ENCODE measurements at places on chromosomes 3 and 15.

DNA sequence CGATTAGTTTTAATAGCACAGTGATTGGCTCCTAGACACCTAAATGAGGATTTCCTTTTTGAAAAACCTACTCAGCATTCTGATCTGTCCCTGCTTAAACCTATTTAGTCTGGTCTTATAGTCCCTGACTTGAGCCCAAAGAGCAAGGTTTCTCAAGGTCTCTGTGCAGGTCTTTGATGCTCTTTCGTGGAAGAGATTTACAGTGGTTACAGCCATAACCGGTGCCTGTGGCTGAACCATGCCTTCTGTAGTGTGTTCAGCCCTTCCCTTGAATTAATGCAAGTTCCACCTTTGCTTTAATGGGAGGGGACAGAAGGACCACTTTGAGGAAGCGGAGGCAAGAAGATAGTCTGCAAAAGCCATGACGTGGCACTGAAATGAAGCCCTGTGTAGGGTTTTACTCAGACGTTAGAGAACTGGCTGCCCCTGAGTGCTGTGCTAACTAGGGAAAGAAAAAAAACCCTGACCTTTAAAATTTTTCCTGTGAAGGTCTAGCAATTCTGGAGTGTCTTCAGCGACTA, 43.0 kb downstream of the ZBTB38 start:
- DNase-seq: no peak

DNA sequence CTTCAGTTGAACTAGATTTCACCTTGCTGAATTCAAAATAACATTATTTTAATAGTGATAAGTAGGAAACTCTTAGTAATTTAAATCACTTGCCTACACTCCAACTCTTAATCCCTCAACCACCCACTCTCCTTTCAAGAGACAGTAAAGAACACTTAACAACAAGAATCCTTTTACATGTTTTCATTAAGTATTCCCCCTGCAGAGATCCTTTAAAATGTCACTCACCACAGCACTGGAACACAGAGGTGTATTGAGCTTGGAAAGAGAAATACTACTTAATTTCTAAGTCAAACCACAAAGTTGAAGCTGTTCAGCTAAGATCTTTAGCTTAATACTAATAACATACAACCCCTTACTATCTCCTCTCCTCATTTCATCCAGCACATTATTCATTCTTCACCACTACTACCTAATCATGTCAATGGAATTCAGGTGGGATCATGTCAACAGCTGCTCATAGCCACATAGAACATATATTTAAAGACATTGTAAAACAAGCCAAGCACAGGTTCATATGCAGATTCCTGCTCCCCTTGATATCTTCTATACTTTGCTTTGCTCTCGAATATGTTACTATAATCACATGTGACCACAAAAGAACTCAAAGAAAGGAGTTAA, 40.5 kb downstream of the IMPG2 start:
- DNase-seq: no peak

- DNase-seq: no peak
These were observed 16.3 kb upstream of the OR5H1 start for GRCh38 chr3:98114264-98114663.

DNA sequence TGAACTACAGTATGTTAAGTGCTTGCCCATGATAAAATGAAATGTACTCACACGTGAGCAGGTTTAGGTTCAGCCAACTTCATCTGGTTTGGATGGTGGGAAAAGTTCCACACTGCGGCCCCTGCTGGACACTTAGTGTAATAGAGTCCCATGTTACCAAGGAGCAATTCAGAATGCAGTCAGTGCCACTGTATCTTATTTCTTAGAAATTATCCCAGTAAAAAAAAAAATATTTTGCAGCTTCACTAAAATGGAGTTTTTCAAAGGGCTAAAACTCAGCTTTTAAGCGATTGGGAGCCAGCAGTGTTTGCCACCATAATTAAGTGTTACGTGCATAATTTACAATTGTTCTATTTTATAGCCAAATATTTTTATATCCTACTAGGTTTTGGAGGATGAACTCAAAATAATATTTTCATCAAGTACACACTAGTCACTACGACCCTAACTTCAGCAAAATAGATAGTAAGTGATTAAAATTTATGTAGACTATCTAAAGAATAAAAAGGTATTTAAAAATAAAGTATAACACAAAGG, 371.7 kb upstream of the GBE1 start:
- DNase-seq: peak; percentile 61

DNA sequence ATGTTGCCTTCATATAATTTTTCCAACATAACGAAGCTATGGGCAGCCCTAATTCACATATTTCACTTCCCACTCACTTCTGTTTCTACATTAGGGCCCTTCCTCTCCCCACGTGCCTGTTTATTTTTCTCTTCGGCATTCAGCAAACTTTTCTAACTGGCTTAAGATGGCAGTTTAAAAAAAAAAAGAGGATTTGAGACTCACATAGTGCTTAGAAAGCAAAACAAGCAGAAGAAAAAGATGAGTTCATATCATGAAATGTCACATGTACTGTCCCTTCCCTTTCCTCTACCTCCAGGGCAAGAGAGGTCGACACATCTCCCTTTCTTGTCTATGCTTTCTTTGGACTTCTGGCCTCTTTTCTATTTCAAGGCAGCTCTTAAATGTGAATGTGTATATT, 30.6 kb downstream of the SLC49A4 start:
- DNase-seq: no peak

- no peak for DNase-seq
These were observed 10.8 kb downstream of the TF start for GRCh38 chr3:133756716-133757694.

- DNase-seq: no peak
These were observed 49.9 kb upstream of the BLM start for GRCh38 chr15:90667073-90667754.

- DNase-seq: no peak
These were observed 244.3 kb upstream of the MCTP2 start for GRCh38 chr15:93987068-93987467.

DNA sequence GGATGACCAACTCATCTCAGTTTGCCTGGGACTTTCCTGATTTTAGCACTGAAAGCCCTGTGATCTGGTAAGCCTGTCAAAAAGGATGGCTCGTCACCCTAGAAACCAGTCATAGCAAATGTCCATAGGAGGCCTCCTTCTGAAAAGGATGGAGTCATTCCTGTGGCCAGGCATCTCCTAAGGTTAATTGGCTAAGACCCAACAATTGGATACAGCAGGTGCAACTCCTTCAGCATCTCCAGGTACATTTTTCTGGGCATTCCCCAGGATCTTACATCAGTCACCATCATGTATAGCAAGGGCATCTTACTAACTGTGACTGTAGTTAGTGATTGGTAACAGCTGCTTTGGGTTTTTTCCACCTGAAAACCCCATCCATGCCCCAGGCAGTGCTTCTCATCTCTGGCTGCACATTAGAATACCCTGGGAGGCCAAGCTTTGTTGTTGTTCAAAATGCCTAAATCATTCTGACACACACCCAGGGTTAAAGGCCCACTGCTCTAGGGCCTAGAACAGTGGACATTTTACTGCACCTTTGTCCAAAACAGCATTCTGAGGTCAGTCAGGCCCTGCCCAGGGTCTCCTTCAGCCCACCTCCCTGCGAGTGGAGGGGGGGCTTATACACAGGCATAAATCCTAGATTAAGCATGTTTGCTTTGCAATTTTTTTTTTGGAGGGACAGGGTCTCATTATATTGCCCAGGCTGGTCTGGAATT, 28.3 kb upstream of the GALNT15 start:
- no peak for DNase-seq

GRCh38 chr3:97950360-97950759, 21.9 kb downstream of the RIOX2 start:
- DNase-seq: no peak

DNA sequence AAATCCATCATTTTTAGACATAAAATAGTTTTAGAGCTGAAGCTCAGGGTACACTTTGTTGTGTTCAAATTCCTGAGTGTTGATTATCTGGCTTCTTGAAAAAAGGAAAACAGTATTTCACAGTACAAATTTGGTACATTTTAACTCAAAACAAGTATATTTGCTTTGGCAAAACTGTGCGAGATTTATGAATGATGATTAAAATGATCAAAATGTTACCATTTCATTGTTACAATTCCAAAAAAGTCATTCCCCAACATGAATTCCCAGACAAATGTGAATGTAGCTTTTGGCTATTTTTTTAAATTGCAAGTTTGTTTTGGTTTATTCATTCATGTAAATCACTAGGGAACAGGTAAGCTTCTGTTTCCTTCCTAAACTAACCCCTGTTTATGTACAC, 347.4 kb upstream of the DCBLD2 start:
- DNase-seq: peak; percentile 34

GRCh38 chr3:76679541-76679940, 360.4 kb upstream of the ROBO2 start:
- no peak for DNase-seq

- DNase-seq: no peak
These were observed 63.5 kb downstream of the EPHB1 start for GRCh38 chr3:134858441-134859035.

GRCh38 chr3:139522421-139522820, 17.1 kb downstream of the RBP1 start:
- DNase-seq: no peak

GRCh38 chr3:128425142-128425845, 41.4 kb downstream of the DNAJB8 start:
- no peak for DNase-seq

DNA sequence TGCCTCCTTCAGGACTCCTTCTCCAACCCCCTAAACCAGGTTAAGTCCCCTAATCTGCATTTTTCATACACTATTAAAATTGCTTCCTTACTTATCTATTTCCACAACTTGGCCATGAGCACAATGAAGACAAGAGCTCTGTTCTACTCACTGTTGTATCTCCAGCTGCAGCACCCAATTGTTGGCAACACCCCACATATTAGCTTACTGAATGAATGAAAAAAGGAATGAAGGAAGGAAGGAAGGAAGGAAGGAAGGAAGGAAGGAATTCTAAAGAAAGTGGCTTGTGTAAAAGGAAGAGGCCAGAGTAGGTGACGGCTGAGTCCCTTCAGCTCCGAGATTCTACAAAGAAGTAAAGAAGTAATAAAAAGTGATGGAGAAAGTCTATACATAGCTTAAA, 444.7 kb downstream of the ERC2 start:
- DNase-seq: no peak

DNA sequence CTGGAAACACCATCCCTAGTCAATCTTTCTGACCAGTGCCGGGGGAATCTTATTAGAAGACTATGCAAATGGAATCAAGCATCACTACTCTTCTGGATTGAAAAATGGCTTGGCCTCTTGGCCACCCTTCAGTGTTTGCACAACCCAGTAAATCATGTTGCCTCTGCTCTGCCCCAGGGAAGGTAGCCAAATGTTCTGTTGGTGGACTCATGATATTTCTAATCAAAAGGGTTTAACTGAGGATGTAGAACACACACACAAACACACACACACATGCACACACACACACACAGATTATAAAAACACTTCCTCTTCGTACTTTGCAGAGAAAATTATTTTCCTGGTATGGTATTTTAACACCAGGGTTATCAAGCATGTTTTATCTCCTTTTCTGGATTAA, 7.9 kb downstream of the RBP2 start:
- DNase-seq: no peak

GRCh38 chr3:131223373-131224289, 157.9 kb upstream of the NUDT16 start:
- no peak for DNase-seq

- peak; percentile 76 for DNase-seq
These were observed 602.0 kb downstream of the TBL1XR1 start for GRCh38 chr3:176595307-176595706.
